ENCODE measurements at places on chromosomes 16 and 17.

DNA sequence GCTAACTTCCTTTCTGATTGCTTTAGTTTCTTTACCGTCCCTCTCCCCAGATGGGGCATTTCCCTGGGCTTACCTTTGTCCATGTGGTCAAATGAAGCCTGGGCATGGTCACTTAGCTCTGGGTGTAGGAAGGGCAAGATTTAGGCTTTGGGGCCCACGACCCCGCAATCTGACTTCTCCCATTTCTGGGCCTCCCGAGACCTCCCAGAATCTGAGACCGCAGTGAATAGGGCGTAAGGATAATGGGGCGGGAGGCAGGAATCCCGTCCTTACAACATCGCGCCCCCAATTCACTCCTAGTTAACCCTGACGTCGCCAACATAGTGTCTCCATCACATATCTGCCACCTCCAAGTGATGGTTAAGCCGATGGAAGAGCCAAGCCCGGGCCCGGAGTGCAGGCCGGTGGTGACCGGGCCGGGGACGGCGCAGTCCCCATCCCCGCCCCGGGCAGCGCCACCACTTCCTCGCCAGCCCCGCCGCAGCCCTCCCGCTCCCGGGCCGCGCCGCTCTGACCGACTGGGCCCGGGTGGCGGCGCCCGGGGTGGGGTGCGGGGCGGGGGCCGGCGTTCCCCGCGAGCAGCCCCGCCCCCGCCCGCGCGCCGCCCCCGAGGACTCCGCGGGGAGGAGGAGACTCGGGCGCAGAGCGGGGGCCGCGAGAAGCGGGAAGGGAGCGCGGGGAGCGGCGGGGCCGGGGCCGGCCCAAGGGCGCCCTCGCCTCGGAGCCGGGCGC, at the start of gene RHBDL3:
TSS of gene RHBDL3 (plus strand) at position 641 of the 732 bp plus-strand sequence. CDS start 358 bp downstream, outside the sequence.
- no peak for DNase-seq

DNA sequence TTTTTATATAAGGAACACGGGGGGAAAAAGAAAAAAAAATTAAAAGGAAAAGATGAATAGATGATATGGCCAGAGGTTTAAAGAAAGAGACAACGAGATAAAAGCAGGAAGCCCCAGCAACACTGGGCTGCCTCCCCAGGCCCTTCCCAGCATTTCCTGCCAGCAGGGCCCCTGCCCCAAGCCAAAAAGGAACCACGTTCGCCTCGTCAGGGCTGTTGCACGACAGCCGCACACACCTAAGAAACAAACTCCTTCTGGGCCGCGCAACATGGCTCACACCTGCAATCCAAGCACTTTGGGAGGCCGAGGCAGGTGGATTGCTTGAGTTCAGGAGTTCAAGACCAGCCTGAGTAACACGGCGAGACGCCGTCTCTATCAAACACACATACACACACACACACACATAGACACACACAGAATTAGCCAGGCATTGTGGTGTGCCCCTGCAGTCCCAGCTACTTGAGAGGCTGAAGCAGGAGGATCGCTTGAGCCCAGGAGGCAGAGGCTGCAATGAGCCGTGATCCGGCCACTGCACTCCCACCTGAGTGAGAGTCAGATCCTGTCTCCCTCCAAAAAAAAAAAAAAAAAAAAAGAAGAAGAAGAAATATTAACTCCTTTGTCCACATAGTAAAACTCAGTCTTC, 83.0 kb downstream of the ANKRD11 start:
- DNase-seq: no peak

GRCh38 chr17:8904686-8905085, 37.2 kb upstream of the PIK3R6 start:
- no peak for DNase-seq

GRCh38 chr16:15970743-15971439, 21.5 kb downstream of the ABCC1 start:
- DNase-seq: no peak

GRCh38 chr17:76048711-76049110, 21.6 kb upstream of the EVPL start:
- DNase-seq: peak; percentile 27

- peak; percentile 20 for DNase-seq
Measured at GRCh38 chr17:80832266-80832676, 159.4 kb upstream of the CHMP6 start.

DNA sequence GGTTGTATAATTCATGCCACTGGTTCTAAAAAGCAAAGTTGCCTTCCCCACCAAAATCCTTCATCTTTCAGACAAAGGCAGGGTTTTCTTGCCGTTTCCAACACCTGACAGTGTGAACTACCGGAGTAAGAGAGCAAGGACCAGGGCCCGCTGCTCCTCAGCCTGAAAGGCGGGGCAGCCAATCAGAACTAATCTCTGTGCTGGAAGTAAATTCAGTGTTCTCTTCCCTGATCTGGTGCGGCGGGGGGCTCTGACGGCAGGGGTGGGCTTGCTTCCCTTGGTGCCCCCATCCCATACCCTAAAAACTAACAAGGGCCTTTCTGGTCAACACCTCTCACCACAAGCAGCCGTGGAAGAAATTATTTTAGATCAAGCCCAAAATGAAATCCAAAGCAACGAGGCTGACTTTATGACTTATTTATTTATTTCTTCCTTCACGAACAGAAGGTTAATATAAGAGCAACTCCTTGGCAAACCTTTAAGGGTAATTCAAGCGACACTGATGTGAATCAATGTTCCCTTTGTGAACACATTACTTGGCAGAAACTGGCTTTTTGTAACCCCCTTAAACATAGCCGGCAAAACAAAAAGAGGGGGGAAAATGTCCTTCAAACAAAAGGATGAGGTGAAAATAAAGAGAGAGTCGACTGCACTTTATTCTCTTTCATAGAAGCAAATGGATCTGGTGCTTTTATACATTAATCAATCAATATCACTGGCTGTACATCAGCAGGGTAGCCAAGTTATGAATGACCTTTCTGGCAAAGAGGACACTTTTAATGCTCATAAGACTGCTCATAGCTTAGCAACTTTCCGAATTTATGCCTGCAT, 189.9 kb downstream of the ZFHX3 start:
- no peak for DNase-seq

- DNase-seq: no peak
Measured at GRCh38 chr16:53821957-53822625, 118.1 kb downstream of the FTO start.

- peak; percentile 55 for DNase-seq
Measured at GRCh38 chr17:1147664-1148063, 32.1 kb downstream of the ABR start.

- DNase-seq: no peak
Measured at GRCh38 chr17:16398270-16399267, 16.8 kb upstream of the TRPV2 start.
